NCI-H1105 treated with DMSO at 0.1 percent for 48 hours (cell line): ENCODE measurements at places on chromosomes 16 and 17.

- no peak for DNase-seq
Measured at GRCh38 chr17:57926723-57927047, 28.5 kb downstream of the CUEDC1 start.

- DNase-seq: no peak
Measured at GRCh38 chr17:82888583-82889495, 49.0 kb upstream of the ZNF750 start.

- DNase-seq: peak; percentile 87
Measured at GRCh38 chr17:82524540-82524939, 5.0 kb downstream of the FOXK2 start.

DNA sequence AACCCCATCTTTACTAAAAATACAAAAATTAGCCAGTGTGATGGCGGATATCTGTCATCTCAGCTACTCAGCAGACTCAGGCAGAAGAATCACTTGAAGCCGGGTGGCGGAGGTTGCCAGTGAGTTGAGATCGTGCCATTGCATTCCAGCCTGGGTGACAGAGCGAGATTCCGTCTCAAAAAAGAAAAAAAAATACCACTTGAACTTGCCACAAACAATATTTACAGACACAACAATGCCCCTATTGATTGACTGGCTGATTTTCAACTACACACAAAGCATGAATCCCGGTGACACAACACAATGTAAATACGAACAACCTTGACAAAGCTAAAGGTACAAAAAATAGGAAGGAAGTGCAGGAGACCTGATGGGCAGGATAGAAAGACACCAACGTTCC is 49.3 kb downstream of the NXN start:
- DNase-seq: no peak

- DNase-seq: no peak
Measured at GRCh38 chr17:45145035-45145389, 3.3 kb upstream of the HEXIM1 start.

- no peak for DNase-seq
Measured at GRCh38 chr16:15403392-15403995, 7.9 kb downstream of the MPV17L start.

DNA sequence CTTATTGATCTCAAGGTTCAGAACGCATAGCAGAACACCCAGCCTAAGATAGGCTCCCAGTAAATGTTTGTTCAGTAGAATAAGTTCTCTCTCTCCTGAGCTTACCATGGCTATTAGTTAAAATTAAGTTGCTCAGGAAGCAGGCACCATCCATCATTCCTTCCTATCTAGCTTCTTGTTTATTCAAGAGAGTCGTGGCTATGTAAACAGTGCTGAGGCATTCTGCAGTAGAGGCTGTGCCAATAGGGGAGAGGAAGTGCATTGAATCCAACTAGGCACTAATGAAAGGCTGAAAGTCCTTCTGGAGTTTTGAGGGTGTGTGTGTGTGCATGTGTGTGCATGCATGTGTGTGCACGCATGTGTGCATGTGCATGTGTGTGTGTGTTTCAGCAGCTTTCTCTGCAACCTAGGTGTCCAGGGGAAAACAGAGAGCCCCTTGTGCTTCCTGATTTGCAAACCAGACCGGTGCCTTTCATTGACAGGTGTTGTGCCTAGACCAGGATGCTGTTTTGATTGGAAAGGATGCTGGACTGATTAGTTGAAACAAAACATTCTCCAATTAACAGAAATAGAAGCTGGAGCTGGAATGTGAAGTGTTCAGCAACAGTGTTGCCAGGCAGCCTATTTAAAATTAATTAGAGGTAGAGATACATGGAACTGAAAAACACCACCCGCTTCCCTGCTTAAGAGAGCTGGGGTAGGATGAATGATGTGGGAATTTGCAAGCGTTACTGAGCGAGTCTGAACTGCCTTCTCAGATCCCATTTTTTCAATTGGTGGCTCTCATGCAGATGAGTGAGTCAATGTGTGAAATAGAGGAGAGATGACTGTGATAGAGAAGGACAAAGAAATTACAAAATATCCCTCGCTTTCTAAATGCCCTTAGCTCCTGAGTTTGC is 103.3 kb upstream of the CLEC3A start:
- no peak for DNase-seq

- DNase-seq: no peak
Measured at GRCh38 chr16:87447323-87447722, 45.5 kb downstream of the ZCCHC14 start.
